M059J (cell line): ENCODE measurements at places on chromosomes 2 and 18. TPM values are rescaled to one million over a fixed set of nuclear protein-coding genes. Genes with fewer than 3 reads are reported as not detected.
A peak's percentile ranks its signal among the peaks of the same experiment; 100 is the strongest.

ASAP2 gene
- 14.9 and 17.2 TPM in 2 replicates for total RNA-seq

CCDC85A gene
- 10.2 and 23.3 TPM in 2 replicates for total RNA-seq

MTLN gene
- total RNA-seq: 81.6 and 86.7 TPM in 2 replicates

NDC80 gene
- total RNA-seq: 52.0 and 65.8 TPM in 2 replicates

PLCL1 gene
- total RNA-seq: 0.02 TPM in 1 of 2 replicates, not detected in the other

PCBP1 gene
- total RNA-seq: 24.5 and 37.7 TPM in 2 replicates

CFAP65 gene
- total RNA-seq: not detected in 2 replicates

GRCh38 chr2:71129902-71130151, 202 bp downstream of the MCEE start:
- DNase-seq: peak; percentile 61

- DNase-seq: peak; percentile 32
Observed at GRCh38 chr2:102159295-102159694, 16.7 kb downstream of the IL1R1 start.

DNA sequence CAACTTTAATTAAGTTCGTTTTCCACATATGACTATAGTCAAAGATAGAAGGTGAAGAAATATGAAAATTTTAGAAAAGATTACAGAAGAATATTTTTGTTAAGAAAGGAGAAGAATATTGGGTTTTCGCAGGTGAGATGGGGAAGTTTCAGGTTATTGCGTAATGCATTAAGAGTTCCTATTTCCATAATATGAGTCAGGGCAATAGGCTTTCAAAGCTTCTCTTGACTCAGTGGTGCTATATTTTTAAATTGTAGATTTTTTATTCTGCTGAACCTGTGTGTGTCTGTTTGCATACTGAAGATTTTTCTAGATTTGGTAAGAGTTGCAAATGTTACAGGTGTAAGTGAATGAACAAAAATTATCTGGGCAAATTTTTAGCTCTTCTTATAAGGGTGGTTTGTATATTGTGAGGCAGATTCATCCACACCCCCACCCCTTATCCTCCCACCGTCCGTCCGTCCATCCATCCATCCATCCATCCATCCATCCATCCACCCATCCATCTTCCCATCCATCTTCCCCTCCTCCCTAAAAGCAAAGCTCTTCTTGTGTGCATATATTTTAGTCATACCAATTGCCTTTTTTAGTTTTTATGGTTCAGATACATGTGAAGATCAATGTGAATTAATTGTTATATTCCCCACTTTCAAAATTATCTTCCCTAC, 69.6 kb downstream of the MYO1B start:
- DNase-seq: no peak

DNA sequence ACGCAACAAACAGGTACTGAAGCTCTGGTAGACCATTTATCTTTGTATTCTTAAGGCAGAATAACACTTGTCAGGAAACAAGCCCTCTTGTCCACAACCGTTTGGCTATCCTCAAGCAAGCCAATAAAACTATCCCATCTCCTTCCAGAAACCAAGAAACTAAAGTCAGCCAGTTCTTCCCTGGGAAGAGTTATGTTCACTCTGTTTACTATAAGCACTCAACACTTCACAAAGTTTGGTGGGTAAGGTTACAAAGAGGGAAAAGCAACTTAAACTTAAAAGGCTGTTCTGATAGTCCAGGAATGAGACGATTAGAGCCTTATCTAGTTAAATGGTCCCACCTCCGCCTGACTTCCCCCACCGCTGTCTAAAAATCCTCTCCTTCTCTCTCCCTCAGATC, 25.6 kb downstream of the LRP2 start:
- DNase-seq: no peak

DNA sequence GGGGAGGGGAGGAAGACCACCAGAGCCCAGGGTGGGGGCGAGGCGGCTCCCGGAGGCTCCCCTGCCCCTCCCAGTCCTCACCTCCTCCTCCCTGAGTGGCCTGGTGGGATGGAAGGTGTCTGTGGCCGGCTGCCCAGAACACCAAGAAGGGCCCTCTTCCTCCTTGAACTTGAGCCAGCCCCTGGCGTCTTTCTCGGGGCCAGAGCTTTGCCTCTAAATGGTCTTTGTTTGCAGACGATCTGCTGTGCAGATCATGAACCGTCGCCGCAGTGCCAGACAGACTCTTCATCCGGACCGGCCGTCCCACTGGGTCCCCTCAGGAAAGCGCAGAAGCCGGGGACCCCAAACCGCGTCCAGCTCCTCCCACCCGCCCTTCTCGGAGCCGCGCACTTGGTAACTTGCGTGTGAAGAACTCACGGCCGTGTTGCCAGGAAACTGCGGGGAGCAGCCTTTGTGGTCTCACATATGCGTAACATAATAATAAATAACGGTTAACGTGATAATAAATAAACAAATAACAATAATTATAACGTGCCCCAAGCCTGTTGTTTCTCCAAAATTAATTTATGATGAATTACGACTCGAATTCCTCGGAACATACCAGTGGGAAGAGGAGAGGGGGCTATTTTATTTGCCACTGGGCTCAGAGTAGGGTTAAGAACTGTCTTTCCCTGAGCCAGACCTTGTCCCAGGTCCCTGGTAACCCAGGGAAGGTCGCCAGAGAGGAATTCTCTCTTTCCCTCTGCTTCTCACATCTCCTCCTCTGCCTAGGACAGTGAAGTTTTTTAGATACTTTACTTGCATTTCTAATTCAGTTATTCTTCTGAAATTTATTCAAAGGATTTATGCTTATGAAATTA, 41.0 kb downstream of the PTGR3 start:
- DNase-seq: no peak

- peak; percentile 12 for DNase-seq
Observed at GRCh38 chr2:36173760-36174404, 181.7 kb upstream of the CRIM1 start.

DNA sequence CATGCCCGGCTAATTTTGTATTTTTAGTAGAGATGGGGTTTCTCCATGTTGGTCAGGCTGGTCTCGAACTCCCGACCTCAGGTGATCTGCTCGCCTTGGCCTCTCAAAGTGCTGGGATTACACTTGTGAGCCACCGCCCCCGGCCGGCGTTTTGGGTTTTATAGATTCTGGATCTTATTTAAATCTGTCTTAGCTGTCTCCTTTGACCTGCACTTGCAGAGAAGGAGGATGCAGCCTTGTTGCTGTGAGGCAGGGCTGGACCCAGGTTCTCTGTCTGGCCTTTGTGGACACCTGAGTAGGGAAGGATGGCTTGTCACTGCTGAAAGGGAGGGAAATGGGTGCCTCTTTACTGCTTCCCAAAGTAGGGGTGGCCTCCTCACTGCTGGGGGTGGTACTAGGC, 83.0 kb upstream of the HS6ST1 start:
- DNase-seq: no peak

GRCh38 chr2:227455200-227455599, 16.8 kb upstream of the AGFG1 start:
- DNase-seq: peak; percentile 81

- peak; percentile 6 for DNase-seq
Observed at GRCh38 chr2:102801098-102801718, 39.4 kb downstream of the TMEM182 start.

DNA sequence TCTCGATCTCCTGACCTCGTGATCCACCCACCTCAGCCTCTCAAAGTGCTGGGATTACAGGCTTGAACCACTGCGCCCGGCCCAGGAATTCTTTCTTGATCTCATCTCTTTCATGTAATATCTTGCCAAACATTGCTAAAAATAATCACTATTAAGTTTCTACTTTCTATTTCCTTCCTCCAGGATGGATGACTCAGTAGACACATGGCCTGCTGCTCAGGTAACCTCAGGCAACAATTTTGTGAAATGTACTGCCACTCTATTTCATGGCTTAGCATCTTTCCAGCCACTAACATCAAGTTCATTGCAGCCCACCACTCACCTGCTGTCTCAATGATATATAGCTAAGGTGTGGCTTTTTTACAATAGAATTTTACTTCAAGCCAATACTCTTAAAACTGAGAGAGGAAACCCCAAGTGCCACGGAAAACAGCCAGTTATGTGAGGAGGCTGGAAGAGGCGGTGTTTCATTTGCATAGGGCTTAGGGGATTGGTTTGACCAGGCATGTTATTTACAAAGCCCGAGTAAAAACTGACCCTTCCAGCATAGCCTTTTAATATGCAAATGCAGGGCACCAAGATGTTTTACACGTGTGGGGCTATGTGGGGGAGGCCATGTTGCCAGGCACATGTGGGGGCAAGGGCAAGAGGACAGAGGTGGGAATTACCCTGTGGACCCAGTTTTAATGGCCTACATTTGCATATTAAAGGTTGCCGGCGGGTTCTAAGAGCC, 11.3 kb upstream of the SUMO1 start:
- peak; percentile 73 for DNase-seq

DNA sequence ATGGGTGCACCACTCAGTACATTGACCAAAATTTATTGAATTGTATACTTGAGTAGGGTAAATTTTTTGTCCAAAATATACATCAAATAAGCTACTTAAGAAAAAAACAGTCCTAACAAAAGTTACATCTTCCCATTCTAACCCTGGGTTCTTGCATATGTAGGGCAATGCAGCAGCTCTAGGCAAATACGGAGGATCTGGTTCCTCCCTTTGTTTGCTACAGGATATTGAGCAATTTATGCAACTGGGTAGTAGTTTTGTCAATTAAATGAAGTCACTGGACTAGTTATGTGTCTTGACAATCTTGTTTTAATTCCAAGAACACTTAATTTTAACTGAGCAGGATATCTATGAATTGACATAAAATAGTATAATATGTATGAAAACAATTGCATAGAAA, 1507.2 kb upstream of the PIK3C3 start:
- DNase-seq: no peak

DNA sequence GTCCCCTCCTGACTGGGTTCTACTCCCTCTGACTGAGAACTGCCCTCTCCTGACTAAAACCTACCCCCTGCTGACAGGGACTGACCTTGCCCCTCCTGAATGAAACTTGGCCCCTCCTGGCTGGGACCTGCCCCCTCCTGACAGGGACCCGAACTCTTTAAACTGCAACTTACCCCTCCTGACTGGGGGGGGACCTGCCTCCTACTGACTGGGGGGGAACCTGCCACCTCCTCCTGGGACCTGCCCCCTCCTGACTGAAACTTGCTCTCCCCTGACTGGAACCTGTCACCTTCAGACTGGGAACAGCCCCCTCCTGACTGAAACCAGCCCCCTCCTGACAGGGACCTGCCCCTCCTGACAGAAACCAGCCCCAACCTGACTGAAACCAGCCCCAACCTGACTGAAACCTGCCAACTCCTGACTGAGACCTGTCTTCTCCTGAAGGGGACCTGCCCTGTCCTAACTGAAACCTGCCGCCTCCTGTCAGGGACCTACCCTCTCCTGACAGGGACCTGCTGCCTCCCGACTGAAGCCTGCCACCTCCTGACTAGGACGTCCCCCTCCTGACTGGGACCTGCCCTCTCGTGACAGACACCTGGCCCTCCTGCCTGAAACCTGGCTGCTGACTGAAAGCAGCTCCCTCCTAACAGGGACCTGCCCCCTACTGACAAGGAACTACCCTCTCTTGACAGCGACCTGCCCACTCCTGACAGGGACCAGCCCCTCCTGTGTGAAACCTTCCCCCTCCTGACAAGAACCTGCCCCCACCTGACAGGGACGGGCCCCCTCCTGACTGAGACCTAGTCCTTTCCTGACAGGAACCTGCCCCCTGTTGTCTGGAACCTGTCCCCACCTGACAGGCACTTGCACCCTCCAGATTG, 87.1 kb downstream of the PXDN start:
- DNase-seq: no peak

DNA sequence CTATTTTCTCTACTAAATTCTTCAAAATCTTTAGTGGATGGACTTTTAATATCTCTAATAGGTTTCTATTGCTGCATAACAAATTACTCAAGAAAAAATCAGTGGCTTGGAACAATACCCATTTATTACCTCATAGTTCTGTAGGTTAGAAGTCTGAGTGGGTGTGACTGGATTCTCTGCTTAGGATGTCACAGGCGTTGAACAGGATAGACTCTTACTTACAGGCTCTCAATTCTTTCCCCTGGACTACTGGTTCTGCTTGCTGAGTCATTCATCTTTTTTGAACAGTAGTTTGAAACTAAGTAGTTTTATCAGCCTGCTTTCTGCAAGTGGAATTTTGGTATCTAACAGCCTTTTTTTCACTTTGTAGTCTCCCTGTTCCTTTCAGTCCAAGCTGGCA, 265.4 kb downstream of the ZNF385B start:
- peak; percentile 48 for DNase-seq

DNA sequence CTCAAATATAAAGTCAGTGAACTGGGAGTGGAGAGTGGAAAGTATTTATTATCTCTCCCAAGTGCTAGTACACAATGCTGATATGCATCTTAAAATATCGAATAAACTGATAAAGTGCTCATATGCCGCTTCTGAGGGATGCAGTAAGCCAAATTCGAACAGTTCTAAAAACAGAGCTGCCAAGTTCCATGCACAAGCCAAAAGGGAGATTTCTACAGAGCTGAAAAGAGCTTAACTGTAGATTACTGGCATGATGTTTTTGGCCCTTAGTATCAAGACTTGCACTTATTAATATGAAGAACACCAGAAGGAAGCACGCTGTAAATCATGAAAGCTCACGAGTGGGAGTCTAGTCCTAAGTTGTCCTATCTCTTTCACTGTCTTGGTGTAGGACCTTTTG, 7.9 kb downstream of the TMEFF2 start:
- DNase-seq: no peak

DNA sequence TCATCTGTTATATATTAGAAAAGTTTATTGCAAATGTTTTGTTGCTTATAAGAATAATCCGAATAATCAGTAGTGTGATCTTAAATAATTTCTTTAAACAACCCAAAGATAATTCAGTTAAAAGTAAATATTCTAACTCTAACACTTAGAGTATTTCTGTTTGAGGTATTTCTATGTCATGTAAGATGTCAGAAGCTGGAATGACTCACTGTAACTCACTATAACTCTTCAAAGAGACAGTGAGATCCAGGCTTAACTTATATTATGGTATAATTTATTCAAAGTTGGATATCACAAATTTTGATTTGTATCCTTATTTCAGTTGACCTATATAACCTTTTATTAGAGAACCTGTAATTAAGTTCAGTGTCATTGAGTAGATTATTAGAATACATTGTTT, 6.9 kb downstream of the MBD5 start:
- DNase-seq: no peak

DNA sequence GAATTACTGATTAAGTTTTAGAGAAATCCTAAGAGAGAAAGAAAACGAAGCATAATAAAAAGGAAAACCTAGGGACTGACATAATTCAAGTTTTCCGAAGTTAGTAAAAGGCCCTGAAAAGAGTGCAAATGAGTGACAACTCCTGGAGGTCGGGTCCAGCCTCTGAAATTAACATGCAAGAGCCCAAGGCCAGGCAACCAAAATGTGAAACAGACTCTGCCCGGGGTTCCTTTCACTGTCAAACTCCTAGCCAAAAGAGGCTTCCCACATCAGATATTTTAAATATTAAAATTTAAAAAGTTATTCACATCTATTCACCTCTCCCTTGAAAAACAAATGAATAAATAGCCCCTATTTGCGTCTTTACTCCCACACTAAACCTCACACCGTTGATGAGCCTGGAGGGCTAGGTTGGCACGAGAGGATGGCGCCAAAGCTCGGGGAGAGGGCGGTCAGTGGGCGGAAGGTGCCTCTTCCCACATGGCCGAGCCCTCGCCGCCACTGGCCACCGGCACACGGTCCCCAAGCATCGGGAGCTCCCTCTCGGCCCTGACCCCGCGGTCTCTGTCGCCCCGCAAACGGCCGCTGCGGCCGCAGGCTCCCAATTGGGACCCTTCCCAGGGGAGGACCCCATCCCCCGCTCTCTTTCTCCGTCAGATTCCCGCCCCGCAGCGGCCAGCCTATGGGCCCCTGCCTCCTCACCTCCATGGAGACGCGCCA, 630 bp downstream of the PPM1G start:
- peak; percentile 41 for DNase-seq

GRCh38 chr2:19072161-19072560, 286.3 kb downstream of the OSR1 start:
- DNase-seq: no peak

GRCh38 chr2:213219816-213220215, 64.4 kb upstream of the SPAG16 start:
- DNase-seq: no peak
